Large intestine (tissue), 12 donors: ENCODE measurements at places on chromosomes 5 and 9.
A peak's percentile ranks its signal among the peaks of the same experiment; 100 is the strongest.

- no peak overlapping the region for H3K27ac ChIP-seq
- no peaks in the 10 kb centered on the region for H3K4me1 ChIP-seq
- no peaks in the 10 kb centered on the region for H3K36me3 ChIP-seq
- no peak for DNase-seq
- H3K4me3 ChIP-seq = no peak overlapping the region
Observed at GRCh38 chr5:107875833-107876232, 205.1 kb upstream of the EFNA5 start.

- H3K4me1 ChIP-seq = no peaks in the 10 kb centered on the region
- no peak overlapping the region for H3K4me3 ChIP-seq
- no peak for DNase-seq
- H3K27me3 ChIP-seq = no peaks in the 10 kb centered on the region
- H3K27ac ChIP-seq = no peak overlapping the region
- no peaks in the 10 kb centered on the region for H3K36me3 ChIP-seq
Observed at GRCh38 chr9:134676886-134677285, 35.3 kb downstream of the COL5A1 start.

DNA sequence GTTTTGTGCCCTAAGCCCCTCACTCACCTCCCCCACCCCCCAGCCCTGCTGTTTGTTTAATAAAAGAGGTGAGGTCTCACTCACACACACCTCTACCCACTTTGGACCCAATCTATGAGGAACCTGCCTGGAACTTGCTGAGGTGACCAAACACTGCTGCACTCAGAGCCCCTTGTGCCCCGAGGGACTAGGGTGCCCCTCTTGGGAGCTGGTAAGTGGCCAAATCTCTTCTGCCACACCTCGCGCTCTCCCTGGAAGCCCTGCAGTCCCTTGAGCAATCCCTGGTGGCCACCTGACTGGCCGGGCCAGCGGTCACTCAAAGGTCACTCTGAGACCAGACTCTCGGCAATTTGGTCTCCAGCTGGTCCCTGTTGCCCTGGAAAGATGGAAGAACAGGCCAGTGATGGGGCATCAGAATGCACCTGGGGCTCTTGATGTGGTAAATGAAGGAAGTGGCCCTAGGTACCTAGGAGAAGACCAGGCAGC lies 157.2 kb downstream of the MED10 start:
- no peaks in the 10 kb centered on the region for H3K36me3 ChIP-seq
- no peak overlapping the region for H3K27ac ChIP-seq
- no peak for DNase-seq
- H3K4me1 ChIP-seq = peaks cover 12% of the 10 kb centered on the region
- no peak overlapping the region for H3K4me3 ChIP-seq

DNA sequence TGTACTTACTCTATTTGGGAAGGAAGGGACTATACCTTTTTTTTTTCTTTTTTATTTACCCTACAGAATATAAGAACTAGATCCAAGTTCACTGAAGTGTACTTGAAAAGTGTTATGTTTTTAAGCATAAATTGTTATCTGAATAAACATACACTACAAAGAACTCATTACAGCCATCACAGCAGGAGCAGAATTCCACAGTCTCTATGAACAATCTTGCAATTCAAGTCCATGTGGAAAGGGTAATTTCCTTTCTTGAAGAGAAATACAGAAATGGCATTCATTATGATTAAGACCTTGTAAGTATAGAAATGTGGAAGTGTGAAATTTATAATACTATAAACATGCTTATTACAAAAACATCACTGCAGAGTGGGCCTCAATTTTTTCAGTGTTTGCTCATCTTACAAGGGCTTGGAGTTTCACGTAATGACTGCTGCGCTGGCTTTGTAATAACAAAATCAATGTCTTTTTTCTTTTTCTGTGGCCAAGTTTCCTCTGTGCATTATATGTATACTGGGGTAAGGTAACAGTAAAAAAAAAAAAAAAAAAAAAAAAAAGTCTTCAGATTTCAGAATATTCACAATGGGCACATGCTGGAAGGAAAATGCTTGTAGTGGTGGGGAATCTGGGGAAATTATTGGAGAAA lies 77.0 kb upstream of the GNA14 start:
- no peak for DNase-seq
- H3K27me3 ChIP-seq = no peaks in the 10 kb centered on the region
- no peaks in the 10 kb centered on the region for H3K4me1 ChIP-seq
- peaks cover 23% of the 10 kb centered on the region for H3K36me3 ChIP-seq

- H3K27ac ChIP-seq = no peak overlapping the region
- no peaks in the 10 kb centered on the region for H3K36me3 ChIP-seq
- no peaks in the 10 kb centered on the region for H3K4me1 ChIP-seq
- no peaks in the 10 kb centered on the region for H3K27me3 ChIP-seq
- no peak for DNase-seq
- no peak overlapping the region for H3K4me3 ChIP-seq
Observed at GRCh38 chr5:13179407-13180087, 764.9 kb downstream of the DNAH5 start.

- H3K36me3 ChIP-seq = no peaks in the 10 kb centered on the region
- peaks cover 2% of the 10 kb centered on the region for H3K27me3 ChIP-seq
- DNase-seq = no peak
- no peak overlapping the region for H3K27ac ChIP-seq
Observed at GRCh38 chr5:111694133-111694532, 62.9 kb downstream of the NREP start.

- no peak overlapping the region for H3K27ac ChIP-seq
- no peaks in the 10 kb centered on the region for H3K36me3 ChIP-seq
- H3K4me3 ChIP-seq = no peak overlapping the region
- DNase-seq = no peak
Observed at GRCh38 chr5:108813673-108814072, 66.0 kb downstream of the FER start.

- H3K4me3 ChIP-seq = no peak overlapping the region
- H3K4me1 ChIP-seq = no peaks in the 10 kb centered on the region
- H3K27ac ChIP-seq = no peak overlapping the region
- DNase-seq = no peak
- H3K27me3 ChIP-seq = no peaks in the 10 kb centered on the region
Observed at GRCh38 chr9:69279084-69279731, 45.8 kb upstream of the ENTREP1 start.

DNA sequence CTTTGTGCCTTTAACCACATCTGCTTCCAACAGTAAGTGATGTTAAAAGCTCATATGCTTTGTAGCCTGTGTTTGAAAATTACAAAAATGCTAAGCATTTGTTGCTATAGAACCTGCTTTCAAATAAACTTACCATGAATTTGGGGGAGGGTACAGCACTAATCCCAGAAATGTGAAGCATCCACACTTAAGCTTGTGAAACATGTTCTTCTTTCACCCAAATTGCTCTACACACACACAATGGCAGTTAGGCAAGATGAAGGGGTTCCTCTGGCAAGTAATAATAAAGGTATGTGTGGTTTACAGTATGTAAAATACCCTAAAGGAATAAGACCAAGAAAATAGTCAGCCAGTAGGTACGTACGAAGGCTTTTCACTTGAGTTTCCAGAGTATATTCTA lies 165.6 kb downstream of the SMARCA2 start:
- no peaks in the 10 kb centered on the region for H3K27me3 ChIP-seq
- H3K36me3 ChIP-seq = peaks cover 22% of the 10 kb centered on the region
- DNase-seq = no peak
- no peak overlapping the region for H3K27ac ChIP-seq
- no peaks in the 10 kb centered on the region for H3K4me1 ChIP-seq

DNA sequence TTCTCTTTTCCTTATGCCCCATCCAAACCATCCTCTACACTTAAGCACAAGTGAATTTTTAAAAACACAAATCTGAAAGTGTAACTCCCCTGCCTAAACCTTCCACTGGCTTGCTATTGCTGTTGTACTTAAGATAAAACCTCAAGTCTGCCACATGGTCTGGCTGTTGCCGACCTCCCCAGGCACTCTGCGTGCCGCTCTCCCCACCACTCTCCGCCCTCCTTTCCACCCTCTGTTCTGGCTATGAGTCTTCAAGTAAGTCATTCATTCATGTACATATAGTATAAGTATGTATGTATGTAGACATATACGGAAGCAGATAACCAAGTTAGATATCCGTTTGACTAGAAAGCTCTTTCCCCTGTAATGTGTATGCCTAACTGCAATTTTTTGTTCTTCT lies 94.7 kb upstream of the ANKRD55 start:
- H3K27ac ChIP-seq = no peak overlapping the region
- DNase-seq = no peak
- H3K4me3 ChIP-seq = no peak overlapping the region
- no peaks in the 10 kb centered on the region for H3K27me3 ChIP-seq

GRCh38 chr5:40945111-40945510 lies 35.8 kb downstream of the C7 start:
- H3K27me3 ChIP-seq = no peaks in the 10 kb centered on the region
- H3K4me3 ChIP-seq = no peak overlapping the region
- no peaks in the 10 kb centered on the region for H3K4me1 ChIP-seq
- no peaks in the 10 kb centered on the region for H3K36me3 ChIP-seq

DNA sequence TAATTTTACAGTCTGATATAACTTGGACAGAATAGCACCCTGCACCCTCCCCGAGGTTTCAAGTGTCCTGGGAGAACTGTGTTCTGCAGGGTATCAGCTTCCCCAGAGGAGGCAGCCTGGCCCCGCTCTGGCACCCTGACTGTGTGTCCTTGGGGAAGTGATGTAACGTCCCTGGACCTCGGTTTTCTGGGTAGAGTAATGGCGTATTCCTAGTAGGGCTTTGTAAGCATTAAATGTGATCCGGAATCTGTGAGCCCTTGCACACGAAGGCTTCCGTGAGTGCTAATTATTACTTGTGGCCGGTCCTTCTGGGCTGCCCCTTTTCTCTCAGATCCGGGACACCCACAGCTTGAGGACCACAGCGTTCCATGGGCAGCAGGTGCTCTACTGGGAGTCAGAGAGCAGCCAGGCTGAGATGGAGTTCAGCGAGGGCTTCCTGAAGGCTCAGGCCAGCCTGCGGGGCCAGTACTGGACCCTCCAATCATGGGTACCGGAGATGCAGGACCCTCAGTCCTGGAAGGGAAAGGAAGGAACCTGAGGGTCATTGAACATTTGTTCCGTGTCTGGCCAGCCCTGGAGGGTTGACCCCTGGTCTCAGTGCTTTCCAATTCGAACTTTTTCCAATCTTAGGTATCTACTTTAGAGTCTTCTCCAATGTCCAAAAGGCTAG lies 1.0 kb upstream of the CACFD1 start:
- DNase-seq = no peak
- peaks cover 7% of the 10 kb centered on the region for H3K36me3 ChIP-seq
- no peaks in the 10 kb centered on the region for H3K27me3 ChIP-seq

DNA sequence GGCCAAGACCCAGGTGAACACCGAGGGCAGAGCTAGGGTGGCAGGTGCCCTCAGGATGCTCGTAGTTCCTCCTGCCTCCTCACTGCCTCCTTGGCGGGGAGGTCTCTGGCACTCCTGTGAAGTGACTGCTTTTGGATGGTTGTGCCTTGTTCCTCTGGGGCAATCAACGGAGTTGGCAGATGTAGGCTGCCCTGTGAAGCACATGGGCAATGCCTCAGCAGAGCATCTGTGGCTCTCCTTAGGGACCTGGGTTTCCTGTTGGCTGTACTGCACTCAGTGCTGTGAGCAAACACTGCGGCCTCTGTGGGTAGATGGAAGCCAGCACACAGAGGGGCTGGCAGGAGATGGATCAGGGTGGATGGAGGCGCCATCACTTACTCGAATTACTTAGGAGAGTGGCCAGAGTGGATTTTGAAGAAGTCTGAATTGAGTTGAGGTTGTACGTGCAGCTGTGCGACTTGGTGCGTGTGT lies 71.4 kb upstream of the COL5A1 start:
- H3K27me3 ChIP-seq = no peaks in the 10 kb centered on the region
- H3K36me3 ChIP-seq = no peaks in the 10 kb centered on the region
- no peaks in the 10 kb centered on the region for H3K4me1 ChIP-seq
- no peak for DNase-seq
- H3K27ac ChIP-seq = no peak overlapping the region

DNA sequence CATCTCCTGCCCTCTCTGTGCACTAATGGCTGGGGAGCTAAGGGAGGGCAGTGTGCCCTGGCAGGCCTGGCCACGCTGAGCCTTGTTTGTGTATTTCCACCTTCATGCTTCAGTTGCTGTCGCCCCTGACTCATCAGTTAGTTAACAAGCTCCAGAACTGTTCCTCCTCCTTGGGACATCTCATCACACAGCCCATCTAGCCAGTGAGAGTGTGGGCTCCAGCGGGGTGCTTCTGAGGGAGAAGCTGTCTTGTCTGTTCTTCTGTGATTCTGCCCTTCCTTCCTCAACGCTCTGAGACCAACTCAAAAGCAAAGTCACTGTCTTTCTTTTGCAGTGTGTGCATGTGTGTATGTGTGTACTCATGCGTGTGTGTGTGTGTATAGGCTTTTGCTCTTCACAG lies 58.3 kb upstream of the CPEB4 start:
- peaks cover 24% of the 10 kb centered on the region for H3K4me1 ChIP-seq
- H3K27me3 ChIP-seq = no peaks in the 10 kb centered on the region
- DNase-seq = no peak
- H3K36me3 ChIP-seq = no peaks in the 10 kb centered on the region

DNA sequence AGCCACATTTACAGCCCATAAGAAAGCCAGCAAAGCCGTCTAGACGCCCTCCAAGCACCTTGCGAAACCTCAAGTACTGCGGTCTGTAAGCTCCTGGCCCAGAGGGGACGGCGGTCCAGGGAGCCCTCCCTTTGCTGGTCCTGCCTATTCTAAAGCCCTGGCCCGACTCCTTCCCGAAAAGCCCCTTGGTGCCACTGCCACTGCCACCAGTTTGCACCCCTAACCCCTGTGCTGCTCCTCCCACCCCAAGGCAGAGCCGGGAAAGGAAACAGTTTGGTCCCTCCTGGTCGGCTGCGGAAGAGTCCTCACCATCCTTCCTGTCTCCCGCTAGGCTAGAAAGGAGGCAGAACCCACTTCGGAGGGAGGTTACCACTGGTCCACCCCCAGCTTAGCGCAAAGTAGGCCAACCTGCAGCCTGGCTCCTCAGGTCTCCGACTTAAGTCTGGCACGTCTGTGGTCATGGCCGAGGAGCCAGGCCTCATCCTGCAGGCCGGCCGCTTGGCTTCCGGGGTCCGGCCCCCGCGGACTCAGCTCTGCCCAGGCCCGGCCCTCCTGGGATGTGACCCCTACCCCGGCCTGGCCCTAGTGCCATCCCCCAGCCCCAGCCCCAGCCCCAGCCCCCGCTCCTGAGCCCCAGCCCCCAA lies 916 bp downstream of the TOR1A start:
- no peak for DNase-seq
- peaks cover 43% of the 10 kb centered on the region for H3K36me3 ChIP-seq
- peak overlapping the region; percentile 57 for H3K4me3 ChIP-seq
- H3K4me1 ChIP-seq = peaks cover 3% of the 10 kb centered on the region
- H3K27me3 ChIP-seq = no peaks in the 10 kb centered on the region

GRCh38 chr5:131814990-131815389 lies 18.2 kb upstream of the FNIP1 start:
- H3K27ac ChIP-seq = no peak overlapping the region
- H3K36me3 ChIP-seq = no peaks in the 10 kb centered on the region
- H3K4me1 ChIP-seq = no peaks in the 10 kb centered on the region

DNA sequence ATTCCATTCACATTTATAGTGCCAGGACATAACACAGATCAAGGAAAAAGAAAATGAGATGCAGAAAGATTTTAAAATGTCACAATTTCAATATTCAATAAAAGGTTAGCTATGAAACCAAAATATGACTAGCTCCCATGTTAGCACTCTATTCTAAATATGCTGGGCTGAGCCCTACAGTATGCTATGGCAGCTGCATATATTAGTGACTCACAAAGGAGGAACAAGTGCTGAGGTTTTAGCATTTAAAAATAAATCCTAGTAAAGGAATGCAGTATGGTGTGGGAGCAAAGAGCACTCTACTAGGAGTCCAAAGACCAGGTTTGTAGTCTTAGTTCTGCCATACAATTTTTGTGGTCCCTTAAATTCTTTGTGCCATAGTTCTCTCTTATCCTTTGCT lies 118.4 kb downstream of the OXCT1 start:
- H3K27me3 ChIP-seq = no peaks in the 10 kb centered on the region
- no peak overlapping the region for H3K27ac ChIP-seq
- no peak overlapping the region for H3K4me3 ChIP-seq
- no peaks in the 10 kb centered on the region for H3K4me1 ChIP-seq
